Neural progenitor cell (in vitro differentiated cells): ENCODE measurements at places on chromosomes 4 and X. TPM values are rescaled to one million over a fixed set of nuclear protein-coding genes. Genes with fewer than 3 reads are reported as not detected.

GRCh38 chr4:61507091-61507490, 307.0 kb downstream of the ADGRL3 start:
- DNase-seq: peak; percentile 46

DNA sequence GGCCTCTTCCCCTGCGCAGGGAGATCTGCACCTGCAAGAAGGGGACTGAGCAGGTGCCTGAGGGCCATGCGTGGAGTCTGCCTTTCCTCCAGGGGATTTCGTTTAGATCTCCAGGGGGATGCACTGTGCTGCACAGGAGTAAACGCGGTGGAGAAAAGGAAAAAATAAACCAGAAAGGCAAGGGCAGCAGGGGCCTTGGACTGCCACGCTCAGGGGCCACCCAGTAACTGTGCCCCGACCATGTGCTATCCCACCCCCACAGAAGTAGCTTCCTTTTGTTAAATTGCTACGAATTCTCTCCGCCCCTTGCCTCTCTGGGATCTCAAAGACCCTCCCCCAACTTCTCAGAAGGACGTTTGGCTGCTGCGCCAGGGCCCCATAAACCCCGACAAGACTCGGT, 17.2 kb upstream of the HMX1 start:
- DNase-seq: no peak

Gene SATL1
- total RNA-seq: 0.09 TPM in 1 of 2 replicates, not detected in the other

Gene BMX
- not detected in 2 replicates for total RNA-seq

Gene DUSP21
- total RNA-seq: not detected in 2 replicates

Gene POF1B
- not detected in 2 replicates for total RNA-seq

Gene SPANXD
- total RNA-seq: not detected in 2 replicates
